HT-29 (cell line): ENCODE measurements at places on chromosomes 11 and 22. TPM values are rescaled to one million over a fixed set of nuclear protein-coding genes. Genes with fewer than 3 reads are reported as not detected.

Gene RAC2
- 6.7 and 7.3 TPM in 2 replicates for total RNA-seq

Gene FXYD2
- total RNA-seq = 2.4 and 6.1 TPM in 2 replicates

Gene SPI1
- not detected in 2 replicates for total RNA-seq

Gene TRIM51
- total RNA-seq = not detected in 2 replicates

Gene OR6T1
- total RNA-seq = not detected in 2 replicates

Gene VPS11
- total RNA-seq = 32.6 and 47.8 TPM in 2 replicates

Gene FIBP
- 302 and 303 TPM in 2 replicates for total RNA-seq

Gene KREMEN1
- 4.6 and 6.8 TPM in 2 replicates for total RNA-seq

Gene KRTAP5-9
- not detected in 2 replicates for total RNA-seq

Gene CWC15
- 19.3 and 21.8 TPM in 2 replicates for total RNA-seq

Gene VSIG10L2
- total RNA-seq = 0.03 and 0.08 TPM in 2 replicates

Gene BDNF
- 0.37 and 0.53 TPM in 2 replicates for total RNA-seq

Gene C22orf23
- total RNA-seq = not detected in 2 replicates

Gene PAMR1
- total RNA-seq = not detected in 2 replicates

Gene C11orf91
- total RNA-seq = 0.31 TPM in 1 of 2 replicates, not detected in the other
